ENCODE measurements at places on chromosomes 7 and 10.

DNA sequence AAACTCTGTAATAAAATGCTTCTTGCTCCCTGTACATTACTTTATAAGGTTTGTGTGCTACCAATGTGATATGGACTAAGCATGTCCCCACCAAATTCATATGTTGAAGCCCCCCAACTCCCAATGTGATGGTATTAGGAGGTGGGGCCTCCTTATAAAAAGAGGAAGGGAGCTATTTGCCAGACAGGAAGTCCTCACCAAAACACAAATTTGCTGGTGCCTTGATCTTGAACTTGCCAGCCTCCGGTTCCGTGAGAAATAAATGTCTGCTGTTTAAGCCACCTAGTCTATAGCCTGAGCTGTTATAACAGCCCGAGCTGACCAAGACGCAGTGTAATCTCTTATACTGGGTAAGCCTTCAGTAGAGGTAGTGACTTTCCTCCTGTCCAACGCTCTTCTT, 114.5 kb downstream of the INHBA start:
- no peak for DNase-seq

DNA sequence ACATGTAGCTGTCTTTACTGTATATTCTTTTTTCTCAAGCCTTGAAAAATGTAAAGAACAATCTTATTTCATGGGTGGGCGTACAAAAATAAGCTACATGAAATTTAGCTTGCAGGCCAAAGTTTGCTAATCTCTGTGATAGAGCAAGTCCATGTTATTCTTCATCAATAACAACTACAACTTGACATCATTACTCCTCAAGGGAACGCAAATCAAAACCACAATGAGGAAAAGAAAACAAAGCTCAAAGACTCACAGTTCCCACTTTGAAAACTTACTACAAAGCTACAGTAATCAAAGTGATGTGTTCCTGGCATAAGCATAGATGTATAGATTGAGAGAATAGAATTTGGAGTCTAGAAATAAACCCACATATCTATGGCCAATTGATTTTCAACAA, 62.5 kb downstream of the GNA12 start:
- no peak for DNase-seq

GRCh38 chr10:44478040-44478439, 93.1 kb upstream of the CXCL12 start:
- no peak for DNase-seq

- DNase-seq = no peak
Measured at GRCh38 chr10:48598936-48599829, 5.7 kb downstream of the ARHGAP22 start.

GRCh38 chr10:87507879-87508483, 3.3 kb downstream of the MINPP1 start:
- no peak for DNase-seq
